Muscle of leg (tissue), 16 donors: ENCODE measurements at places on chromosomes 6 and 20. TPM values are rescaled to one million over a fixed set of nuclear protein-coding genes. Genes with fewer than 3 reads are reported as not detected.
A peak's percentile ranks its signal among the peaks of the same experiment; 100 is the strongest.

Gene TSHZ2
- total RNA-seq, result 11.9 TPM

Gene KIAA1755
- 8.7 TPM for total RNA-seq

DNA sequence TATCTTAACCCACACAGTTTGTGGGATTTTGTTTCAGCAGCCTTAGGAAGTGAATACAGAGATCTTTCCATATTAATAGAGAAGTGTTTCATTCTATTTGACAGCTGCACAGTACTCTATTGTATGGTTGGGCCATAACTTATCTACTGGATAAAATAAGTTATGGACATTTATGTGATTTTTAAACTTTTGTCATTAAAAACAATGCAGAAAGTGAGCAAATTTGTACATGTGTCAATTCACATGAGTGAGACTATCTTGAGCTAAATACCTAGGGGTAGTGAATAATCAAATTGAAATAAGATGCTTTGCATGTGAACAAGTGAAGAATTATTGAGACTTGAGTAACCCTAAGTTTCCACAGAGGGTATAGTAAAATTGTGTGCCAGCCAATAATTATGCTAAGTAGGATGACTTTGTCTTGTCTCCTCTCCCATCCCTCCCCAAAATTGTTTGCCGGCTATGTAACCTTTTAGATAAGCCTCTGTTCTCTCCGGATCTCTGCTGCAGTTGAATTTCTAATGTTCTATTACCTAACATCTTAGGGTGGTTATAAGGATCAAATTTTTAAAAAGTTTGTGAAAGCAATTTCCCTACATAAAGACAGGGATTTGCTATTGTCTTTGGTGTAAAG is 33.3 kb upstream of the TPBG start:
- DNase-seq, result no peak

- DNase-seq, result peak; percentile 51
These were observed 131.7 kb upstream of the MLIP start for GRCh38 chr6:53979468-53980067.

GRCh38 chr6:161586887-161587286 is 313.0 kb upstream of the AGPAT4 start:
- no peak for DNase-seq

GRCh38 chr6:34901930-34902329 is 12.9 kb downstream of the ANKS1A start:
- DNase-seq, result no peak
